Jurkat, Clone E6-1 (cell line): ENCODE measurements at places on chromosomes 1 and 21.
A peak's percentile ranks its signal among the peaks of the same experiment; 100 is the strongest.

- peak; percentile 8 for DNase-seq
Measured at GRCh38 chr1:111285879-111286278, 4.8 kb upstream of the CHIA start.

DNA sequence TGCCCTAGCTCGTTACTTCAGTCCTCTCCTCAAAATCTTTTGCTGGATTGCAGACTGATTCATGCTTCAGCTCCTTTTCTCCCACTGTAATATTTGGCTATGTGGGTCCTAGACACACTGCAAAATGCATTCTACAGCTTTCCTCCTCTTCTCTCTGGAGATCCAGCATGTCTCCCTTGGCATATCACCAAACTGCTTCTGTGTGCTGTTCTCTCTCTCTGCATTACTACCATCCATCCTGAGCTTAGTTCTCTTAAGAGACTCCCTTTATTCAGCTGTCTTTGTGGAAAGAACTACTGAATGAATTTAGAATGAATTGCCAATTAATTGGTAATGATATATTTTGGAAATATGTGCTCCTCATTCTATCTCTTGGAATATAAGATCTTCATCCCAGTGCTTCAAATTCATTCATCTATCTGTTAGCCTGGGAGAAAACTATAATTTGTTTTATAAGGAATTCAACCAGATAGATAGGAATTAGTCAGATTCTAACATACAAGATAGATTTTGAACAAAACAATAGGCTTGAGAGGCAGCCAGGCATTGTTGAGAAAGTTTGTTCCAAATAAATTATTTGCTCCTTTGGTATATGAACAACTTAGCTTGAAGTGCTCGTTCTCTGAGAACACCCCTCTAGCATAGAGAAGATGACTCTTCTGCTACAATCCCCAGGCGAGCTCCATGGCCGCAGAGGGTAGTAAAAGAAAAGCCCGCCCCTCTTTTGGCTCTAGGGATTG, 71.9 kb downstream of the NTMT2 start:
- DNase-seq = no peak

GRCh38 chr1:245859493-245860114, 647.5 kb downstream of the SMYD3 start:
- no peak for DNase-seq

DNA sequence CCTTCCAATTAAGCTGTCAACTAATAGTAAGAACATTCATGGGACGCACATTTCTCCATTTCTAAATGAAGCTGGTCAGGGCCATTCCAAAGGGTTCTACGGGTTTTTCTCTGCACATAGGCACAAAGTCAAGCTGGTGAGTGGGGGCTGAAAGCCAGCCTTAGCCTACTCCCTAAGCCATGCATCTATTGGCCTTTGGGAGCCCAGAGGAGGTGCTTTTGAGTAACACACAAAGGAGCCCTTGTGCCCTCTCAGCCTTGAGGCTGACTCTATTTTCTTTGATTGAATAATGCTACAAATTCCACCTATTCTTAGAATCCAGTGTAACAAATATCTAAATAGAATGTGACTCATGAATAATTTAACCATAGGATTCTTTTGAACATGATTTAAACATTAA, 73.6 kb downstream of the RGS13 start:
- DNase-seq = no peak

- DNase-seq = no peak
Measured at GRCh38 chr1:147851149-147851548, 51.4 kb upstream of the GJA8 start.

DNA sequence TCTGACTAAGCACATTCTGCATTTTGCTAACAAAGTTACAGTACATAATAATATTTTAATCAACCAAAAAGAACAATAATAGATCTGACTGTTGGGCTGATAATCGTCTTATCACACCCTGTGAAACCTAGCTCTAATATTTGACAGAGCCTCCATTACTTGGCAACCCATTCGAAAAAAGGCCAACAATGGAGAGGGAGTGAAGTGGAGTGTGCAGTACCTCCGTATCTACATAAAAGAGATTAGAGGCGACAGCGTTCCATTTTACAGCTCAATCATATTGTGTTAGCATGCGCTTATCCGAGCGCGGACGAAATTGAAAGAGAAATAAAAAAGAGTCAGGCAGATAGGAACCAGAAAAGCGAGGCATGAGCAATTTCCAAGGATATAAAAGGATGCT, 137.3 kb upstream of the USH2A start:
- DNase-seq = no peak

- no peak for DNase-seq
Measured at GRCh38 chr1:94515296-94515947, 26.1 kb downstream of the F3 start.

DNA sequence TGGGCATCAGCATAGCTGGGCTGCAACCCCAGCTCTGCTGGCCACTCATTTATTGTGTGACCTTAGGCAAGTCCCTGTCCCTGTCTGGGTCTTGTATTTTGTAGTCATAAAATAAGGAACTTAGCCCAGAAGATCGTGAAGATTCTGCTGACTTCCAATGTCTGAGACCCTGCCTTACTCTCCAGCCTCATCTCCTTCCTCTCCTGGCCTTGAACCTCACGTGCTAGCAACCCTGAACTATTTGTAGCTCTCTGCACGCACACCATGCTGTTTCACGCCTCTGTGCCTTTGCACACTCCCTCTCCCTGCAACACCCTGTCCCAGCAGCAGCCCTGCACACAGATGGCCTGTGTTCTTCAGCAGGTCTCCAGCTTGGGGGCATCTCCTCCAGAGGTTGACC, 121.1 kb downstream of the LACTBL1 start:
- no peak for DNase-seq

- no peak for DNase-seq
Measured at GRCh38 chr21:7947422-7947821, 2574.0 kb upstream of the TPTE start.

- no peak for DNase-seq
Measured at GRCh38 chr1:31811605-31812004, 4.2 kb downstream of the SPOCD1 start.
